ENCODE measurements at places on chromosomes 2 and 18. TPM values are rescaled to one million over a fixed set of nuclear protein-coding genes. Genes with fewer than 3 reads are reported as not detected.

The NPAS2 gene
- 10.1 TPM for total RNA-seq

The EFEMP1 gene
- total RNA-seq: not detected

The GYPC gene
- total RNA-seq: 140 TPM

The KCNS3 gene
- not detected for total RNA-seq

The BCL11A gene
- total RNA-seq: 26.2 TPM

The RNF138 gene
- total RNA-seq: 80.7 TPM

The CD8B2 gene
- total RNA-seq: not detected

The KRTCAP3 gene
- 11.5 TPM for total RNA-seq

The CDCA7 gene
- total RNA-seq: 85.7 TPM

The TUBA3D gene
- not detected for total RNA-seq

The LOXHD1 gene
- 0.08 TPM for total RNA-seq

The MSGN1 gene
- not detected for total RNA-seq

The ERMN gene
- total RNA-seq: 3.8 TPM

All from naive thymus-derived CD4-positive, alpha-beta T cell (primary cell).